ENCODE measurements at places on chromosomes 3 and 15. TPM values are rescaled to one million over a fixed set of nuclear protein-coding genes. Genes with fewer than 3 reads are reported as not detected.

- DNase-seq = no peak
Observed at GRCh38 chr15:85374831-85375230, 5.6 kb upstream of the AKAP13 start.

The ALDH1A3 gene
- 2.9 TPM for polyA plus RNA-seq

DNA sequence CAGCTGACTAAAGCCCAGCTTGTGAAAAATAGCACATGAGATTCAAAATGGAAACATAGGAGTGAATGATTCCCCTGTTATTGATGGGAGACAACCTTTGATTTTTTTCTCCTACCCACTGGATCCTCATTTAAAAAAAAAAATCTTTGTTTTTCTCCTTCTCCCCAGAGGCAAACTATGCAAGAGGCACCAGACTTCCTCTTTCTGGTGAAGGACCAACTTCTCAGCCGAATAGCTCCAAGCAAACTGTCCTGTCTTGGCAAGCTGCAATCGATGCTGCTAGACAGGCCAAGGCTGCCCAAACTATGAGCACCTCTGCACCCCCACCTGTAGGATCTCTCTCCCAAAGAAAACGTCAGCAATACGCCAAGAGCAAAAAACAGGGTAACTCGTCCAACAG is 2.6 kb downstream of the CACNA1D start:
- DNase-seq = no peak

The ILDR1 gene
- not detected for polyA plus RNA-seq

DNA sequence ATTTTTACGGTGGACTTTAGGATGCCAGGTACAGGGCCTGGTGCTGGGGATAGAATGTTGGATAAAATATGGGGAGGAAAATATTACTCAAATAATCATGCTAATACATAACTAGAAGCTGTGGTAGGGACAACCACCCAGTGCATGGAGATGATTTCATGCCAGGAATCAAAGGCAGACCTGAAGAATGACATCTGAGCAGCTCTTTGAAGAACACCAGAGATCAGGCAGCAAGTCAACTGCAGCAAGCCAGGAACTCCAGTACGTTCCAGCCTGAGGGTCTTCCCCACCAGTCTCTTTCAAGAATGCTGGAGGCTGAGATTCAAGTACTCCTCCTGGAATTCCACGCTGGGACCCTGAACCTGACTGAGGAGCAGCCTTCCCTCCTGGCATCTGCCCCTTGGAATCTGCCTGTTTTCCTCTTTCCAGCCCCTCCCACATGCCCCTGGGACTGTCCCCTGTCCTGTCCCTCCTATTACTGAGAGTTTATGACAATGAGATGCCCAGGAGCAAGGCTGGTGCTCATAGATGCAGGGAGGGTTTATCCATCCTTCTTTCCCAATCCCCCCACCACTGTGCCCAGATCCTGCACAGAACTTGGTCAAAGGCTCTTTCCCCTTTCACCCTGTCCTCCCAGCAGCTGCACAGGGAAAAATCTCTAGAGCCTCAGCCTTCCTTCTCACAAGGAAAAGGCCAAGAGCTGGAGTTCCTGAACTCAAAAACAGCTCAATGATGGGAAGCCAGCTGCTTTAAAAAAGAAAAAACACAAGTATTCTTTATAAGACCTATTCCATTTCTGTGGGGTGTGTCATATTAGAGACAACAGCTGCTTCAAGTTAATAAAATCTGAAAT is 68.0 kb downstream of the PDZRN3 start:
- DNase-seq = peak; percentile 22

DNA sequence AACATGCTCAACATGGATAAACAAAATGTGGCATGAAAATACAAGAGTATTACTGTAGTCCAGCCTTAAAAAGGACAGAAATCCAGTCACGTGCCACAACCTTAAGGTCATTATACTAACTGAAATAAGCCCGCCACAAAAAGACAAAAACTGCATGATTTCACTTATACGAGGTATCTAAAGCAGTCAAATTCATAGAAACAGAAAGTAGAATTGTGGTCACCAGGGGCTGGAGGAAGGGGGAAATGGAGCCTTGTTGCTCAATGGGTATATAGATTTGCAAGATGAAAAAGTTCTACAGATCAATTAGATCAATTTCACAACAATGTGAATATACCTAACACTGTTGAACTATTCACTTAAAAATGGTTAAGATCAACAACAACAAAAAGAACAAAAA is 7.4 kb downstream of the GLB1 start:
- no peak for DNase-seq

- DNase-seq = no peak
Observed at GRCh38 chr3:150972366-150973071, at the start of gene CLRN1. CLRN1 (minus strand) TSS chr3:150972727; CDS start chr3:150972708, 19 bp downstream.

GRCh38 chr15:67103869-67104268 is 38.5 kb downstream of the SMAD3 start:
- DNase-seq = no peak

DNA sequence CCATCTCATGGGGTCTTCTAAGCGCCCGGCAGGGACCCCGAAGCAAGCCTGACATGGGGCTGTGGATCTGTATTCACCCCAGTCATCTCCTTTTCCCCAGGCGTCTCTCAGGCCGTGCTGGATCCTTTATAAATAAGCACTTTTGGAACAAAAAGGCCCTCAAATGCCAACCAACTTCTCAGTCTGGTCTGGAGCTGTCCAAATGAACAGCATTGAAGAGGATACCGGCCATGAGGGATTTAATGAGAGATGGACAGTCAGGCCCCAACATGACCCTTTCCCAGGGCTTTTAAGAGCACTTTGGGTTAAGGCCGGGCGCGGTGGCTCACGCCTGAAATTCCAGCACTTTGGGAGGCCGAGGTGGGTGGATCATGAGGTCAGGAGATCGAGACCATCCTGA is 89.2 kb upstream of the SPATA12 start:
- no peak for DNase-seq

DNA sequence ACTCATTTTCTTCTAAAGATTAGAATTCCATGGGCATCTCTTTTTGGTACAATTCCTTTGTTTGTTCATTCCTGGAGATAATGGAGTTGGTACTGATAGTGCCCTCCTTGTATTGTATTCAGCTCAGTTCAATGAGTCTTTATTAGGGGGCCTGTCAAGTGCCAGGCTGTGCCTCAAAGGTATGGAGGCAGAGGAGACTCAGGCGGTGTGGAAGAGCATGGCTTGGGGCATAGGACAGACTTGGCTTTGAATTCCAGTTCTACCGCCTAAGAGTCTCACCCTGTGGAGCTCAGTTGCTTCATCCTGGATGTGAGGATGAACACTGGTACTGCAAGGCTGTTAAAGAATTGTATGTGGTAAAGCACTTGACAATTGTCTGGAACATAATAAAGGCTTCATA is 196.6 kb upstream of the IL12A start:
- no peak for DNase-seq

GRCh38 chr3:101984356-101984755 is 135.0 kb downstream of the NFKBIZ start:
- DNase-seq = no peak

DNA sequence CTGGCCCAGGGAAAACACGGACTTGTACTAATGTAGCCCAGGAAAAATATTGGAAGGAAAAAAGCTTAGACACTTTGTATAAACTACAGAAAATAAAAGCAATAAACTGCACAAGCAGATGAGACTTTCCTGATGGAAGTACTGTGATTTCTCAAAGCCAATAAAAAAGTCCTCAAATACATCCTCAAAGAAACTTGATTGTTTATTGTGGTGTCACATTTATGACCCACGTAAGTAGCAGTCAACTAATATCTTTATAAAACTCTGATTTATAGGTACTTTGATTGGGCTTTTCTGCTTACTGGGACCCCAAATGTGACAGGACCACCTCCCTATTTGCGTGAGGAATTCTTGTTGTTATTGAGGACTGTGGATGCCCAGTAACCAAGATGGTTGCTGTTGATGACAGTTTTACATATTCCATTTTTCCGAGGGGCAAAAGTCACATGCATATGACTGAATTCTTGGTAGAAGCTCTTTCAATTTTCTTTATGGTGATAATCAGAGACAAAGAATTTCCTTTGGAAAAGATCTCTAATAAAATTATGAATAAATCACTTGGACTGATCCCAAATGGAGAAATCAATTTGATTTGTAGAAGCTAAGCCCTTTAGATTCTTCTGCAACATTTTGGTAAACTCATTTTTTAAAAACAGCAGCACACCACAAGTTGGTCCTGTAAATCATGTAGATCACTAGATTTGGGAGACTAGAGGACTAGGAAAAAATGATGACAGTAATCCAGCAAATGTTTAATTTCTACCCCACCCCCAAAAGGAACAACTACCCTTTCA is 159.0 kb upstream of the TSC22D2 start:
- no peak for DNase-seq

DNA sequence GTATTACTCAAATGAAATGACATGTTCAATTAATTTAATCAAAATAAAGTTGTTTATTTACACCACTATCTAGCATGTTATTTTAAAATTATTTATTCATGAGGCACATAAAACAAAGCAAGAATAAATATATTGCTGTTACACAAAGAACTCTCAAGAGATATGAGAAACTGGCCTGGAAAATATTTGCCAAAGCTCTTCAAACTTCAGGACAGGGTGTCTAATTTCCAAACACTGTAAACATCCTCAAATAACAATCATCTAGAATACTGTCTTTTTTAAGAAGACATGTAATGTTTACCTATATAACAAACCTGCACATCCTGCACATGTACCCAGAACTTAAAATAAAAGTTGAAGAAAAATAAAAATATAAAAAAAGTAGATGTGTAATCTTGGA is 876.6 kb downstream of the TUSC7 start:
- DNase-seq = no peak

DNA sequence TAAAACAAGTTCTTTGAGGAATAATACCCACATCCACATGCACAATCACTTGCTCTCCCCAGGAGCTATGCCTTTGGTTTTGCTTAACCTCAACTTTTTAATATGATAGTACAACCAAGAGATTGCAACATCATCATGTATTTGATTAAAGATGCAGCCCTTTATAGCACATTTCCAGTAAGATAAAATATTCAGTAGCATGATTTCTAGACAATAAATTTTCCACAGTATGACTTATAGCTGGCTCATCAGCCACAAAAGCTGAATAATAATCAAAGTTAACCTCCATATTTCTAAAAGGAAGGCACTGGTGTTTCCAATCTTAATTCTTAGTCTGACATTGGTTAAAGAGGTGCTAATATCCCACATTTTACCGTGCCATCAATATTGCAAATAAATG is 622.5 kb downstream of the TBL1XR1 start:
- DNase-seq = no peak

- no peak for DNase-seq
Observed at GRCh38 chr3:3693593-3693992, 105.6 kb upstream of the LRRN1 start.

DNA sequence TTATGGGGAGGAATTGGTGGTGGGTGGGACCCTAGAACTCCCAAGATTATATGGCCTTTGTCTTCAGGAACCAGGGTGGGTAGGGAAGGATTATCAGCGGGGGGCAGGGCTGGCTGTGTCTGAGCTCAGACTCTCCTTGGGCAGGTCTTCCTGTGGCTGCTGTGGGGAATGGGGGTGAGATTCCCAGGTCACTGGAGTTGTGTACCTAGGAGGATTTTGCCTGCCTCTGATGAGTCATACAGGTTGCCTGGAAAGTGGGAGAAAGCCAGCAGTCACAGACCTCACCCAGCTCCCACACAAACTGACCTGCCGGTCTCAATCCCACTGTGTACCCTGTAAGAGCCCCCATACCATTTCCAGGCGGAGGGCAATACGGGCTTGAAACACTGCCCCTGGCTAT is 209.9 kb upstream of the CNTN3 start:
- no peak for DNase-seq

DNA sequence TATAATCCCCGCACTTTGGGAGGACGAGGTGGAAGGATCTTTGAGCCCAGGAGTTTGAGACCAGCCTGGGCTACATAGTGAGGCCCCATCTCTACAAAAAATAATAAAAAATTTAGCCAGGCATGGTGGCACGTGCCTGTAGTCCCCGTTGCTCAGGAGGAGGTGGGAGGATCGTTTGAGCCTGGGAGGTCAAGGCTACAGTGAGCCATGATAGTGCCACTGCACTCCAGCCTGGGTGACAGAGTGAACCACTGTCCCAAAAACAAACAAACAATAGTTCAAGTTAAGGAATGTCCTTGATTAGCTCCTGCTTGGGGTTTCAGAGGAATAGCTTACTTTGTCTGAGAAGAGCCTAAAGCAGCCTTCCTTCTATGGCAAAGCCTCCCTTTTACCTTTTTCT is 51.7 kb upstream of the AMOTL2 start:
- DNase-seq = no peak

The TKT gene
- 325 TPM for polyA plus RNA-seq

The NUP210 gene
- polyA plus RNA-seq = 0.04 TPM

The CYP1A2 gene
- not detected for polyA plus RNA-seq

The LRRC2 gene
- polyA plus RNA-seq = 2.9 TPM

GRCh38 chr15:89743594-89743993 is 7.5 kb downstream of the MESP1 start:
- DNase-seq = no peak

DNA sequence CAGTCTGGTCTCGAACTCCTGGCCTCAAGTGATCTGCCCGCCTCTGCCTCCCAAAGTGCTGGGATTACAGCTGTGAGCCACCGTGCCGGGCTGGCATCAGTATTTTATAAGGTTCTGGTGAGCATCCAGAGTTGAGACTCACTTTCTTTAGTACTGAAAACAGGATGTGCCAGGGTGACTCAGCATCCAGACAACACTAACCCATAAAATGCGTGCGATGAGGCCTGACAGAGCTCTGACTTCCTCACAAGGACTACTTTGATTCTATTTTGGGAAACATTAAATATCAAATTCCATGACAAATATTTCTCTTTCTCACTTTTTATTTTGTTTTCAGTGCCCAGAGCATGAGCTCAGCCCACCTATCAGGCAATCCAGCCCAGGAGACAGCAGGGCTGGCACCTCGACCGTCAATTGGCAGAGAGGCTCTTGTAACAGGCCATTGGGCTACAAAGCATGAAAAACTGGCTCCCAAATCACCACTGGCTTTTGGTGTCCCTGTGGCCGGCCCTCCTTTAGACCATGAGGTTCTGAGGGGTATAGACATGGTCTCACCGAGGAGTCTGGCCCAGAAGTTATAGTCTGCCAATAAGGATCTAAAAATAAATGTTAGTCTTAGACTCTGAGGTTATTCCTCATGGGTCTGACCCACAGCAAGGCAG is 75.0 kb downstream of the FEM1B start:
- peak; percentile 98 for DNase-seq

The GOLGA6A gene
- polyA plus RNA-seq = not detected
